Omental fat pad (tissue), 4 donors: ENCODE measurements at places on chromosomes 2 and 18. TPM values are rescaled to one million over a fixed set of nuclear protein-coding genes. Genes with fewer than 3 reads are reported as not detected.

The COA5 gene
- 20.1 TPM for total RNA-seq

GRCh38 chr2:60614319-60614718 lies 60.9 kb upstream of the BCL11A start:
- DNase-seq, result no peak

- DNase-seq, result no peak
Measured at GRCh38 chr18:56273541-56274219, 364.7 kb downstream of the TXNL1 start.

The NAT8 gene
- total RNA-seq, result not detected

The CHRND gene
- total RNA-seq, result not detected

GRCh38 chr2:72927619-72928550 lies 10.6 kb downstream of the EMX1 start:
- DNase-seq, result peak; percentile 1
